Activated T-helper 1 cell treated with anti-CD3 and anti-CD28 coated beads, Interleukin-12 subunit alpha, Interleukin-12 subunit beta, Interleukin-2, Interleukin-4 antibody, amounts not matched to agents 30 ng/mL and 10 ng/mL and 1 ng/mL, durations not matched to agents 14 hours and 24 hours and 36 hours (primary cell): ENCODE measurements at places on chromosomes 1 and 21.

- H3K4me1 ChIP-seq = no peaks in the 10 kb centered on the region
- no peak overlapping the region for H3K4me3 ChIP-seq
- DNase-seq = no peak
These were observed 84.2 kb downstream of the OBSCN start for GRCh38 chr1:228291906-228292608.

GRCh38 chr1:20411196-20411980 is 74.6 kb downstream of the CAMK2N1 start:
- H3K4me1 ChIP-seq = peaks cover 5% of the 10 kb centered on the region
- no peak overlapping the region for H3K27ac ChIP-seq
- no peak for DNase-seq
- H3K36me3 ChIP-seq = no peaks in the 10 kb centered on the region
- H3K4me3 ChIP-seq = no peak overlapping the region

GRCh38 chr1:96234299-96234698 is 487.3 kb upstream of the PTBP2 start:
- no peak for DNase-seq
- no peaks in the 10 kb centered on the region for H3K27me3 ChIP-seq
- no peak overlapping the region for H3K4me3 ChIP-seq
- no peaks in the 10 kb centered on the region for H3K4me1 ChIP-seq
- no peaks in the 10 kb centered on the region for H3K36me3 ChIP-seq
- H3K27ac ChIP-seq = no peak overlapping the region

DNA sequence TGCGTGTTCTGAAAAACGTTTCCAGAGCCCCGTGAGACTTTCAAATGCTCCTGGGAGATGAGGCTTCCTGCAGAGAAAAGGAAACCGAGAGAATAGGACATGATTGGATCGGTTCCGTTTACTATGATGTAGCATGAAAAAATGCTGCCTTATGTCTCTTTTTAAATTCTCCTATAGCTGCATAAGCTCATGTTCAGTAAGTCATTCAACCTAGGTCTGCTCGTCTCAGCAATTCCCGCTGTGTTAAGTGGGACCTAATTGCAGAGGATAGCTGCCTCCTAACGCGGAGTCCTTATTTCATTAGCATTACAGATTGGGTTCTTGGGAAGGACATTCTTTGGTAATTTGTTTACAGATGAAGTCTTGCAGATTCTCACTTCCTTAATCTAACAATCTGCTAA is 165.3 kb downstream of the GALNT2 start:
- H3K36me3 ChIP-seq = peaks cover 22% of the 10 kb centered on the region
- peaks cover 22% of the 10 kb centered on the region for H3K4me1 ChIP-seq
- H3K27me3 ChIP-seq = no peaks in the 10 kb centered on the region
- no peak for DNase-seq
- H3K4me3 ChIP-seq = no peak overlapping the region
- H3K27ac ChIP-seq = no peak overlapping the region

DNA sequence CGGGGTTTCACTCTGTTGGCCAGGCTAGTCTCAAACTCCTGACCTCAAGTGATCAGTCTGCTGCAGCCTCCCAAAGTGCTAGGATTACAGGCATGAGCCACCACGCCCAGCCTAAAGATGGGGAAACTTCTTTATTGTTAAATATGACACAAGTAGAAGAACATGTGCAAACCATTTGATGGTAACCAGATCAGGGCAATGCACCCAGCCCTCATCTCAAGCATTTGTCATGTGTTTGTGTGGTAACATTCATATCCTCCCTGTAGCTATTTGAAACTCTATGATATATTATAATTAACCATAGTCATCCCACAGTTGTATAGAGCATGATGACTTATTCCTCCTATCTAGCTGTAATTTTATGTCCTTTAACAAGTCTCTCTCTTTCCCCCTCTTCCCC is 119.5 kb upstream of the TMPRSS2 start:
- no peak overlapping the region for H3K27ac ChIP-seq
- no peak overlapping the region for H3K4me3 ChIP-seq
- no peaks in the 10 kb centered on the region for H3K36me3 ChIP-seq
- peaks cover 7% of the 10 kb centered on the region for H3K27me3 ChIP-seq
- no peak for DNase-seq
- no peaks in the 10 kb centered on the region for H3K4me1 ChIP-seq
